ENCODE measurements at places on chromosomes 3 and 15. TPM values are rescaled to one million over a fixed set of nuclear protein-coding genes. Genes with fewer than 3 reads are reported as not detected.

Gene CMTM7
- polyA plus RNA-seq, result 18.9 TPM

Gene TXNRD3
- 4.4 TPM for polyA plus RNA-seq

Gene COL7A1
- 9.9 TPM for polyA plus RNA-seq

Gene ZNF80
- polyA plus RNA-seq, result not detected

Gene SEMA3F
- 7.1 TPM for polyA plus RNA-seq

Gene FILIP1L
- 13.6 TPM for polyA plus RNA-seq

Gene TMEM212
- not detected for polyA plus RNA-seq

Gene KLHL6
- polyA plus RNA-seq, result 0.27 TPM

Gene SYNM
- 3.3 TPM for polyA plus RNA-seq

Gene CCDC80
- 6.9 TPM for polyA plus RNA-seq

Gene FMN1
- 1.9 TPM for polyA plus RNA-seq

Gene PLA2G4D
- 0.04 TPM for polyA plus RNA-seq

Gene CACNA1D
- 22.8 TPM for polyA plus RNA-seq

Gene SLC15A2
- polyA plus RNA-seq, result 1.9 TPM

Gene PLSCR5
- not detected for polyA plus RNA-seq

Gene CLK3
- 63.1 TPM for polyA plus RNA-seq

Gene DUOXA2
- polyA plus RNA-seq, result 0.16 TPM

Gene B4GALT4
- 17.7 TPM for polyA plus RNA-seq

Gene FBXL22
- polyA plus RNA-seq, result 0.94 TPM

Gene SPRED1
- 3.7 TPM for polyA plus RNA-seq

Gene CSTA
- polyA plus RNA-seq, result 3.0 TPM

Gene LRRN1
- polyA plus RNA-seq, result 1.7 TPM

Gene ALDH1A3
- polyA plus RNA-seq, result 9.0 TPM

Gene FOXL2NB
- polyA plus RNA-seq, result not detected

Gene FGF12
- 3.6 TPM for polyA plus RNA-seq

Gene GOLGA6A
- polyA plus RNA-seq, result not detected
